ENCODE measurements at places on chromosomes 6 and 20.

DNA sequence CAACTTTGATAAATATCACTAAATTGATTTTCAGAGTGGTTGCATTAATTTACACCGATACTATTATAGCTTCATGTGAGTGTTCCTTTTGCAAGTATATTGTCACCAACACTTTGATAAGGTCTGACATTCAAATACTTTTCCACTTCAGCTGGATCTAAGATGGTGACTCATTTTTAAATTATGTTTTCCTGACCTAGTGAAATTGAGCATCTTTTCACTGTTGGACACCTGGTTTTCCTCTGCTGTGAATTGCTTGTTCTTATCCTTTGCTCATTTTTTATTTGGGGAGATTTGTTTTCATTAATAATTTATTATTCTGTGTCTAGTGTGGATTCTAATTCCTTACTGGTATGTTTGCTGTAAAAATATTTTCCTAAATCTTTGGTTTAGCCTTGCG is 85.2 kb upstream of the PRDM1 start:
- no peak for DNase-seq

GRCh38 chr20:2801286-2801728 is 880 bp upstream of the CPXM1 start:
- no peak for DNase-seq

- DNase-seq, result no peak
Measured at GRCh38 chr20:40993794-40994540, 34.7 kb upstream of the TOP1 start.

DNA sequence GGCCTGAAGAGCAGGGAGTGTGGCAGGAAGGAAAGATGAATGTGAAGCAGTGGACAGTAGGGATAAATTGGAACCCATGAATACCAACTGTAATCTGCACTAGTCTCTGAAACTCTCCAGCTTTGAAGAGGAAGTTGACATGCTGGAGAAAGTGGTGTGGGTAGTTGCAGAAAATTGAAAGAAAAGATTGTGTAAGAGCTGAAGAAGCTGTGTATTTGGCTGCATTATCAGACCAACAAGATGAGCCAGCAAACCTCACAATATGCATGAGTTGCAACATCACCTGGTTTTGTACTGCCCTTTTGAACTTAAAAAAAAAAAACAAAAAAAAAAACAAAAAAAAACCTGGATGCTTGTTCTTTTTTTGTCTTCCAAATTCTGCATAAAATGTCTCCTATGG is 921.9 kb upstream of the EYS start:
- no peak for DNase-seq

DNA sequence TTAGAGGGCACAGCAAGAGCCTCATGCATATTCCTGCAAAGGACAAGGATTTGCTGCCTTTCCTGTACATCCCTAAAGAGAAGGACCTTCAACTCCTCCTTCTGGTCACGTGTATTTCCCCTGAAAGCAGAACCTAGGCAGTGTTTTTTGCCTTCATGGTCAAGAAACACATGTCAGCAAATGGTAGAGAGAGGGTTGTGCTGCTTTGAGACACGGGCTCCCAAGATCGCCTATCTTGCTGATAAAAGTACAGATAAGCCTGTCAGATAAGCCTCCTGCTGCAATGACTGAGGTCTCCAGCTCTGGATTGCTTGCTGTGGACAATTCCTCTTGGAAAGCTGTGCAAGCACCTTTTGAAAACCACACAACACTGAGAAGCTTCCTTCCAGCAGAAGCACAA is 580.8 kb downstream of the CBLN4 start:
- DNase-seq, result no peak

All from T-helper 17 cell (primary cell).